Substantia nigra (tissue), 51 donors: ENCODE measurements at places on chromosomes 11 and 22.

DNA sequence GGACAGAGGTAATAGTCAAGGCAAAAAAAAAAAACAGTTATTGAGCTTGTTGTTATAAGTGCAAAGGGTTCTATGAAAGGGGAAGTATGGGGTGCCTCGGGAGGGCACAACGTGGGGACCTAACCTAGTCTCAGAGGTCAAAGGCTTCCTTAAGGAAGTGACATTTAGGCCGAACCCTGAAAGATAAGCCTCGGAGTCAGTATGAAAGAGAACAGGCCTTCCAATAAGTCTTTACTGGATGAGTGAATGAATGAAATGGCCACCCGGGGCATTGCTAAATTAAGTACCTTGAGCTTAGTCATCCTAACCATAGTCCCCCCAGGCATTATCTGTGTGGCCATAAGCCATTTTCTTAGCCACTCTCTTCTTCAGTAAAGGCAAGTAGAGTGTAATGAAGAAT is 19.7 kb downstream of the FLI1 start:
- DNase-seq: no peak

- DNase-seq: no peak
These were observed 33.0 kb upstream of the PITPNB start for GRCh38 chr22:27952091-27952490.

DNA sequence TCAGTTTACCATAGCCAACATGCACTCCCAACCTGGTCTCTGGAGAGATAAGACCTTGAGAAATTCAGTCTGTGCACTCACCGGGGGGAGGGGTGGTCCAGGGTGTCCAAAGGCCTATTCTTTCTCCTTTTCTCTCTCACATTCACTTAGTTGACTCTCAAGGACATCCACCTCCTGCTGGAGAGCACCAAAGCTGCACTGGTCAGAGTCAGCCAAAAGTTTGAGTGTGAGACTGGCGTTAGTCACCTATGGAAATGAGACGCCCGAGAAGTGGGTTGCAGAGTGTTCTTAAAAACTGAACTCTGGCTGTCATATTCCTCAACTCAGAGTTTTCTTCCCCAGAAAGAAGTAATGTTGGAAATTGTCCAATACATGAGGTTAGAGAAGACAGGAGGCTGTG is 5.0 kb upstream of the UBQLNL start:
- DNase-seq: no peak

DNA sequence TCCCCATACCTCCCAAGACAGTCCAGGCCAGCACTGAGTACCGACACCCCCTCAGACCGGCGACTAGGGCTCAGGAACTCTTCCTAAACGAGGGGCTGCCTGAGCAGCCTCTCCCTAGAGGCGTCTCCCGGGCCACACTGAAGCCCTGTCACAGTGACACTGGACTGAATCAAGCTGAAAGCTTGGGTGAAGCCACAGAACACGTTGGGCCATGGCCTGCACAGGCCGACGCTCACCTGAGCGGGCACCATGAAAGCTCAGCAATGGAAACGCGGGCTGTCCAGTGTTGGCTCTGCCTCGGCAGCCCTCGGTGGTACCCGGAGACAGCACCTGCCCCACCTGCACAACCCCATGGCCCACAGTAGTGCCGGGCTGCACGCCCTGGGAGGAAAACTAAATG is 42.7 kb upstream of the MOB2 start:
- DNase-seq: no peak

DNA sequence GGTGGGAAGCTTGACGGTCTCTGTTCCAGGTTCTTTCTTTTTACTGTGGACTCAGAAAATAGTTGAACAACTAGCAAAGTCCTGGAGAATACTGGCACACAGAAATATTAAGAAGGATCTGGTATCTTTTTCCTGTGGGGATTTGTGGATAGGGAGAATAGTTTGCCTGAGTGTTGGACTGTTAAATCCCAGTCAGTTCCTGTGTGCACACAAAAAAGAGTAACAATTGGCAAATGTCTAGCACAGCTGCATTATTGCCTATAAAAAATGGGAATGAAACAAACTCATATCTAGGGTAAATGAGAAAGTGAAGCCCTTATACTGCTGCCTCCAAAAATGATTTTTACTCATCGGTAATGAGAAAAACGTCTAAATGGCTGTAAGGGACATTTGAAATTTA is 828.2 kb downstream of the JRKL start:
- DNase-seq: no peak

- no peak for DNase-seq
These were observed 8.0 kb downstream of the MPZL3 start for GRCh38 chr11:118243993-118244762.

DNA sequence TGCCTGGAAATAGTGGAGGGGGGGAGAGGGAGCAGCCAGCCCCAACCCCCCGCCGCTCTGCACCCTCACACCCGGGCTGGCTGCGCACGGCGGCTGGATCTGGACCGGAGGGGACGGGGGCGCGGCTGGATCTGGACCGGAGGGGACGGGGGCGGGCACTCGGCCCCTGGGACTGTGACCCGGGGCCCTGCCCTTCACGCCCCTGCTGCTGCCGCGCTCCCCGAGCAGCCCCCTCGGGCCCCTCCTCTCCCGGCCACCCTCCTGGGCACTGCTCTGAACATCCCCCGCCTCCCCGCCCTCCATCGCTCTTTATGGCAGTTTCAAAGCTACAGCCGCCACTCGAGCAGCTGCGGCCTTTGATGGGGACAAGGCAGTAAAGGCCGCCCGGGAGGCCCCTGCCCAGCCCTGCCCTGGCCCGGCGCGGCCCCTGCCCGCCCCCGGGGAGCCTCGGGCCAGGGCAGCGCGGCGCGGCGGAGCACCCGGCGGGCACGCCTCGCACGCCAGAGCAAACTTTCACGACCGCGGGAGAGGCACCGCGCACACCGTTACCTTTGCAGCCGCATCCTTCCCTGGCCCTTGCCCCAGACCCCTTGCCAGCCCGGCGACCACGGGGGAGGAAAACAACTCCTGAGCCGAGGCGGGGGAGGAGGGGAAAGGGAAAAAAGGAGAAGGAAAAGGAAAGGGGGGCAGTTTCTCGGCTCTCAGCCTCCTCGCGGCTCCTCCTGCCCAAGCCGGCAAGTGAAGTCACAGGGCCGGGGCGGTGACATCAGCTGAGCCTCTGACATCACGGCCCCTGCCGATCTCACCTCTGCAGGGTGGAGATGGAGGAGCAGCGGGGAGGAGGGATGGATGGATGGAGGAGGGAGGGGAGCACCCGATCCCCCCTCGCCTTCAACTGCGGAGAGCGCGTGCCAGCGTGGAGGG is 13.1 kb upstream of the TCF20 start:
- DNase-seq: peak; percentile 49

DNA sequence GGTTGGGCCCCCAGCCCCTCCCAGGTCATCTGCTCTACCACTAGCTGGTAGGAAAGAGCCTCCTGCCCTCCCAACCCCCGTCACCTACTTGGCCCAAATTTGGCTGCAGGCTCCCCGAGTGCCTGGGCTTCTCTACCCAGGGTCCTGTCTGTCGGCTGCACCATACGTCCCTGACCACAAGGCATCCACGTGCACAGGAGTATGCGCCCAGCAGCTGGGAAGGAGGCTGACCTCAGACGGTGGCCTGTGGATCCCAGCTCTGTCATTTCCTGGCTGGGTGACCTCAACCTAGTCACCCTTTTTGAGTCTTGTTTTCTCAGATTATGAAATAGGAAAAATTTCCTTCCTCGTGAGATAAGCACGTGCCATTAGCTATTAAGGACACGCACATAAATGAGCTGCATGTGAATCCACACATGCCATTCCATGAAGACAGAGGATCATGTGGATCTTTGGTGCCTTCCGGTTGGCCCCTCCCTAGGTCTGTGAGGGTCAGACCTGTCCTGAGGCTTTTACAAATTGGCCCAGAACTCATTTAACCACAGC is 13.7 kb downstream of the CYB561A3 start:
- no peak for DNase-seq

DNA sequence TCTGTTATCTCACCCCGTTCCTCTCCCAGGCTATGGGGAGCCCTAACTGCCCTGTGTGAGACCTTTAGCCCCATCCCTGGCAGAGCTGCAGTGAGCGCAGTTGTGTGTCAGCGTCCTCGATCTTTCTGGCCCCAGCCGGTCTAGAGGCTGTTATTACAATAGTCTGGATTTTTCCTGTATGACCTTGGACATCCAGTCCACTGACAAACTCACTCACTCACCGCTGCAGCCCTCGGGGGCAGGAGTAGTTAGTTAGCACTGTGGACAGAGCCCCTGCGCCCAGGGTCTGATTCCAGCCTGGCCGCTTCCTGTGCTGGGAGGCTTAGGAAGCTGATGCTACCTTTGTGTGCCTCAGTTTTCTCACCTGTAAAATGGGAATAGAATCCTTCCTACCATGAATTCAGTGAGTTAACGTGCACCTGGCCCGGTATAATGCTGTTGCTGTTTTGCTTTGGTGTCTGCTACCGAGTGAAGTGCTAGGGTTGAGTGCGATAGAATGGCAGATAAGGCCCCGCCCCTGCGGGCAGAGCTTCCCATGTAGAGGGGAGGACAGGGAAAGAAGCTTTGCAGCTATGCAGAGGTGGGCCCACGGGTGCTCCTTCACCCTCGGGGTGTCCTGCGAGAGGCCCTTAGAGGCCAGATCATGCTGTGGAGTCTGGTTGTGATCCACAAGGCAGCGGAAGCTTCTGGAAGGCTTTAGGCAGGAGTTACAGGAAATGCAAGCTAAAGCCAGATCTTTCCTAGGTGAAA is 3.0 kb downstream of the LRP5 start:
- no peak for DNase-seq

GRCh38 chr11:72024069-72024754 is 25.5 kb downstream of the IL18BP start:
- DNase-seq: no peak
